Activated CD4-positive, alpha-beta T cell treated with anti-CD3 and anti-CD28 coated beads for 36 hours (primary cell): ENCODE measurements at places on chromosomes 1 and 21.
A peak's percentile ranks its signal among the peaks of the same experiment; 100 is the strongest.

- no peak for DNase-seq
These were observed 247.9 kb downstream of the ADGRL2 start for GRCh38 chr1:82048596-82048995.

GRCh38 chr1:64183395-64184002, 19.9 kb upstream of the UBE2U start:
- no peak for DNase-seq

DNA sequence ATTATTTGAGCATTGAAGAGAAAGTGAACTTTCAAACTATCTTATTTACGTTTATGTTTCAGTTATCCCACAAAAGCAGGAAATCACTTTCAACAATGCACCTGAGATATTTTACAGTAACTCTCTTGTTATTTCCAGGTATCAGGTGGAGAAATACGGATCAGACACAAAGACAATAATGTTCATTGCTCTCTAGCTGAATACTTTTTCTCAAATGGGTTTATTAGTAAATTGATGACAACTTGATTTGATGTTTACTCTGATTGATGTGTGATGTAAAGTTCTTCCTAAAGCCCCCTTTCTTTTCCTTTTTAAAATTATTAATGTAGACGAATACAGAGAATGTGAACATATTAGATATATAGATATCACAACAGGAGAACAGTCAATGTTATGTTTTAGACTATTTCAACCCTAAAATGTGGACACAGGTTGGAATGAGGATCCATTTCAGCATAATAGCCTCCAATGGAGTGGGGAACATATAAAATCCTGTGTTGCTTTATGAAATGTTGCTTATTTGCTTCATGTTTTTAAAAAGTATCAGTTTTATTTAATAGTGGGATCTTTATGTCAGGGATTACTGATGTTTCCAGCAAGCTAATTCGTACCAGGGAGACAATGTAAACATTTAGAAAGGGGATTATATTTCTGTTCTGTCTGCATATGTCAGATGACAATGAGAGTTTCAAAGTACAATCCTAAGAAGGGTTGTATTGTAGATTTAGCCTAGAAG, 1522.3 kb upstream of the TPTE start:
- DNase-seq, result no peak

GRCh38 chr1:203271018-203271743, 34.1 kb upstream of the BTG2 start:
- DNase-seq, result peak; percentile 86

DNA sequence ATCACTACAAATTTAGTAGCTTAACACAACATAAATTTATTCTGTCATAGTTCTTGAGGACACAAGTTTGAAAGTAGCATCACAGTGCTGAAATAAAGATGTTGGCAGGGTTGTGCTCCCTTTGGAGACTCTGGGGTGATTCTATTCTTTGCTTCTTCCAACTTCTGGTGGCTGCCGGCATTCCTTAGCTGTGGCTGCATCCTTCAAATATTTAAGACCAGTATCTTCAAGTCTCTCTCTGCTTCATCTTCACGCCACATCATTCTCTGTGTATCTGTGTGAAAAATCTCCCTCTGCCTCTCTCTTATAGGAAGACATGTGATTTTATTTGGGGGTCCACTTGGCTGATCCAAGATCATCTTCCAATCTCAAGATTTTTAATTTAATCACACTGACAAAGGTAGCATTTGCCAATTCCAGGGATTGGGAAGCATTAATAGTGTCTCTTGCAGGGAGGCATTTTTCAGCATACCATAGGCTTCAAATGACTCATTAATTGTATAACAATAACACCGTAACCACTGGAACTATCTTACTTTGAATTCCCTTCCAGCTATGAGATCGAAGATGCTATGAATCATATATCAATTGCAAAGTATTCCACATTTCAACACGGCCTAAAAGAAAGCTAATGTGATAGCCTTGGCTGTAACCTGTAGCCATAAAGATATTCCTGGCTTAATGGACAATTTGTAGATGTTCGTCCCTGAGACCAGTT, 74.6 kb downstream of the DPT start:
- DNase-seq, result no peak

- DNase-seq, result no peak
These were observed 8.6 kb downstream of the LMOD1 start for GRCh38 chr1:201937624-201938213.

GRCh38 chr21:36542312-36543101, 62.6 kb upstream of the CLDN14 start:
- peak; percentile 17 for DNase-seq
